ENCODE measurements at places on chromosomes 4 and X. TPM values are rescaled to one million over a fixed set of nuclear protein-coding genes. Genes with fewer than 3 reads are reported as not detected.

DNA sequence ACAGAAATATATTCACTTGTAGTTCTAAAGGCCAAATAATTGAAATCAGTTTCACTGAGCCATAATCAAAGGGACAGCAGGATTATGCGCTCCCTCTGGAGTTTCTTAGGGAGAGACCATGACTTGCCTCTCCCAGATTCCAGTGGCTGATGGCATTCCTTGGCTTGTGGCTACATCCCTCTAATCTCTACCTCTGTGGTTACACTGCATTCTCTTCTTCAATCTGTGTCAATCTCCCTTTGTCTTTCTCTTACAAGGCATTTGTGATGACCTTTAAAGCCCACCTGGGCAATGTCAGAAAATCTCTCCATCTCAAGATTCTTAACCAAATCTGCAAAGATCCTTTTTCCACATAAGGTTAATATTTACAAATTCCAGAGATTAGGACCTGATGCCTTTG lies 260.2 kb downstream of the UNC5C start:
- no peak for DNase-seq
- no peak overlapping the region for H3K27ac ChIP-seq
- H3K4me3 ChIP-seq = no peak overlapping the region
- no peaks in the 10 kb centered on the region for H3K27me3 ChIP-seq

DNA sequence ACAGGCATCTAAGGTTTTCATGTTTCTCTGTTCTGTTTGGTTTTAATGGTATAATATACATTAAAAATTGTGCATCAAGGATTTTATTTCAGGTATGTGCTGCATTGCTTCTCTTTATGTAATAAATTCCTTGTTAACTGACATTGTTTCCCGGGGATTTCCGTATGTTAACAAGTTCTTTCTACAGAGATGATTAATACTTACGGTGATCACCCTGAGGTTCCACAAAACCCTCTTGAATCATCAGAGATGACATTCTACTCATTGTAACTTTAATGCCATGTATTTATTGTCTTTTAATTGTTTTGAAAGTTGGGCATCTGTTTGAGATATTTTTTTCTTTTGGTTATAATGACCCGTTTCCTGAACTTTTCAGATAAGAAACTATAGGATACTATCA lies 37.5 kb downstream of the ARHGAP10 start:
- no peaks in the 10 kb centered on the region for H3K27me3 ChIP-seq
- H3K4me1 ChIP-seq = peaks cover 18% of the 10 kb centered on the region
- H3K27ac ChIP-seq = no peak overlapping the region
- H3K36me3 ChIP-seq = no peaks in the 10 kb centered on the region
- no peak for DNase-seq

GRCh38 chrX:136473663-136474062 lies 14.1 kb upstream of the BRS3 start:
- no peak overlapping the region for H3K4me3 ChIP-seq
- no peaks in the 10 kb centered on the region for H3K4me1 ChIP-seq
- no peaks in the 10 kb centered on the region for H3K27me3 ChIP-seq
- no peak for DNase-seq

- no peaks in the 10 kb centered on the region for H3K27me3 ChIP-seq
- no peaks in the 10 kb centered on the region for H3K36me3 ChIP-seq
- DNase-seq = peak; percentile 47
- peaks cover 8% of the 10 kb centered on the region for H3K4me1 ChIP-seq
- H3K27ac ChIP-seq = peak overlapping the region; percentile 92
These were observed 568 bp upstream of the CASP6 start for GRCh38 chr4:109703664-109704361.

GRCh38 chr4:120829113-120829831 lies 93.3 kb downstream of the PRDM5 start:
- no peak overlapping the region for H3K27ac ChIP-seq
- no peaks in the 10 kb centered on the region for H3K4me1 ChIP-seq
- no peaks in the 10 kb centered on the region for H3K27me3 ChIP-seq

- H3K27me3 ChIP-seq = no peaks in the 10 kb centered on the region
- no peak overlapping the region for H3K4me3 ChIP-seq
- no peaks in the 10 kb centered on the region for H3K4me1 ChIP-seq
- no peak for DNase-seq
These were observed 138.9 kb upstream of the INPP4B start for GRCh38 chr4:142984871-142985585.

DNA sequence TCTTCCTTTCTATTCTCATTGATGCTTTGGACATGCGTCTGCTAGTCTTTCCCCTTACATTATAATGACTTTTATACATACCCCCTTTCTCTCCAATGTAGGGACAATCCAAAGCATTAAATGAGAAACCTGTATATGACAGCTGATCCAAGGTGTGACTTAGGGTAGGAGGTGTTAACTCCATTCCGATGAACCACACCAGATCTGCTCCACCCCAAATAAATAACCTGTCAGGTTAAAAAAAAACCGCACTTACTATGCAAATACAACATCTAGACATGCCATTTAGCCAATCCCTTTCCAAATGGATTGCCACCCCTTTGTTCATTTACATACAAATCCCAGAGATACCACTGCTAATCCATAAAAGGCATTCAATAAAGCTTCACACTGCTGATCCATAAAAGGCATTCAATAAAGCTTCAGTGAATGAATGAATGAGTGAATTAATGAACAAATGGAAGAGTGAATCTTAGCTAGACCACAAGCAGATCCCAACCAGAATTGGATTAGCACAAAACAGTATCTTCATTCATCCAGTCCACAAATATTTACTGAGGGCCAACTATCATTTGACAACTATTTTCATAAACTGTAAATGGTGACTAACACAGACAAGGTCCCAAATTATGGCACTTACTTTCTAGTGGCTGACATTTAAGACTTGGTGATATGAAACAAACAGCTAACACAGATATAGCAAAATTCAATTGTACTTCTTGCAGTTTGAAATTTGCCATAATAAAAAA lies 158.9 kb upstream of the MAP3K15 start:
- no peaks in the 10 kb centered on the region for H3K36me3 ChIP-seq
- no peaks in the 10 kb centered on the region for H3K27me3 ChIP-seq
- no peak for DNase-seq
- H3K4me1 ChIP-seq = peaks cover 21% of the 10 kb centered on the region
- H3K4me3 ChIP-seq = no peak overlapping the region
- no peak overlapping the region for H3K27ac ChIP-seq

DNA sequence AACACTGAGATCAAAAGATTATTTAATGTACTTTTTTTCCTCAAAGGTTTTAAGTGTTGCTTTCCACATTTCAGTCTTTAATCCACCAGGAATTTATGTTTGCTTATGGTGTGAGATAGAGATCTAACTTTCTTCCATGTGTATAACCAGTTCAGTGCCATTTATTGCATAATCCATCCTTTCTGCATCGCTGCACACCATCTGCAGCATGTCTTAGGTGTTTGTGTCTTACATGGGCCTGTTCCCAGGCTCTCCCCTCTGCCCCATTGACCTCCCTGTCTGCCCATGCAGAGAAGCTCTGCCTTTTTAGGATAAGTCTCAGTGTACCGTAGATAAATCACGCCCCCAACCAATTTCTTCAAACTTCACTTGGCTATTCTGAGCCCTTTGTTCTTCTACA lies 30.3 kb downstream of the NSDHL start:
- DNase-seq = no peak
- no peak overlapping the region for H3K27ac ChIP-seq
- H3K4me1 ChIP-seq = no peaks in the 10 kb centered on the region
- no peak overlapping the region for H3K4me3 ChIP-seq
- H3K36me3 ChIP-seq = peaks cover 60% of the 10 kb centered on the region
- H3K27me3 ChIP-seq = no peaks in the 10 kb centered on the region

- H3K27ac ChIP-seq = no peak overlapping the region
- no peak overlapping the region for H3K4me3 ChIP-seq
- H3K27me3 ChIP-seq = no peaks in the 10 kb centered on the region
- H3K36me3 ChIP-seq = no peaks in the 10 kb centered on the region
- no peak for DNase-seq
- no peaks in the 10 kb centered on the region for H3K4me1 ChIP-seq
These were observed 10.1 kb downstream of the REELD1 start for GRCh38 chr4:146224326-146224966.

DNA sequence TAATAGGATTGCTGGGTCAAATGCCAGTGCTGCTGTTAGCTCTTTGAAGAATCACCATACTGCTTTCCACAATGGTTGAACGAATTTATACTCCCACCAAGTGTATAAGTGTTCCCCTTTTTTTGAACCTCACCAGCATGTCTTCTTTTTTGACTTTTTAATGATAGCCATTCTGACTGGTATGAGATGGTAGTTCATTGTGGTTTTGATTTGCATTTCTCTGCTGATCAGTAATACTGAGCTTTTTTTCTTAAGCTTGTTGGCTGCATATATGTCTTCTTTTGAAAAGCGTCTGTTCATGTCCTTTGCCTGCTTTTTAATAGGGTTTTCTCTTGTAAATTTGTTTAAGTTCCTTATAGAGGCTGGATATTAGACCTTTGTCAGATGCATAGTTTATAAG lies 14.8 kb downstream of the USP38 start:
- no peaks in the 10 kb centered on the region for H3K27me3 ChIP-seq
- H3K4me1 ChIP-seq = no peaks in the 10 kb centered on the region
- no peak overlapping the region for H3K27ac ChIP-seq
- no peak overlapping the region for H3K4me3 ChIP-seq
- DNase-seq = no peak
- peaks cover 86% of the 10 kb centered on the region for H3K36me3 ChIP-seq

DNA sequence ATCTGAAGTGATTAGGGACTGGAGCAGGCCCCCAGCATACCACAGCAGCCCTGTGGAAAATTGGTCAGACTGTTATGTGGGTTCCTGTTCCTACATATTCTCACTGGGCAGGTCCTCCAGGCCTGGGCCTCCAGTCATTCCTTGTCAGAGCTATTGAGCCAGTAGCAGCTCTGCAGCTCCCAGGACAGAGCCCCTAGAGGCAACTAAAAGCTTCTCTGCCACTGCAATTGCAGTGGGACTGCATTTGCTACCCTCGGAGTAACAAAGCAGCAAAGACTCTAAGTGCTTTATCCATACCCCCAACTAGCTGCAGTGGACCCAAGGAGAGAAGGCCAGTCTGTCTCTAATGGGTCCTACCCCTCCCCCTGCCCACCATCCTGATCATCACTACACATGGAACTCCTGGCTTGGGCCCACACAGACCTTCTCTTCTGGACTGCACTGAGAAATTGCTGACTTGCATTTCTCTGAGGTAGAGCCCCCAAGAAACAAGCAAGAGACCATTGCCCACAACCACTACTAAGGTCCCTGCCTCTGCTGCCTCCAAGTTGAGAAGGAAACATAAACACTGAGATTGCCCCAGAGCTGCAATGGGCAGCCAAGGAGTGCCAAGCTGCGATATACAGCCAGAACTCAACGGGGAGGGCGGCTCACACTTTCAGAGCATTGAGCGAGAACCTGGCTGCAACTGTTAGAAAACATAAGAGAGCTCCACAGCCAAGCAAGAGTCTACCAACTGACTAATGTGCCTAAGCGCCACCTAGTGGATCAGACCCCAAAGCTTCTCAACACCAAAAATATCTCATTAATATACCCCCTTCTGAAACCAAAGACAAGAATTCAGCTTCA lies 738.7 kb upstream of the NDST4 start:
- no peak overlapping the region for H3K4me3 ChIP-seq
- H3K4me1 ChIP-seq = no peaks in the 10 kb centered on the region
- no peaks in the 10 kb centered on the region for H3K27me3 ChIP-seq
- H3K27ac ChIP-seq = no peak overlapping the region
- peak; percentile 19 for DNase-seq
- no peaks in the 10 kb centered on the region for H3K36me3 ChIP-seq

GRCh38 chrX:123081776-123082175 lies 102.3 kb upstream of the GRIA3 start:
- no peak overlapping the region for H3K27ac ChIP-seq
- H3K4me1 ChIP-seq = no peaks in the 10 kb centered on the region
- no peak overlapping the region for H3K4me3 ChIP-seq
- DNase-seq = no peak

GRCh38 chr4:124203613-124204238 lies 508.8 kb downstream of the ANKRD50 start:
- H3K4me3 ChIP-seq = no peak overlapping the region
- H3K27me3 ChIP-seq = no peaks in the 10 kb centered on the region
- no peak for DNase-seq
- H3K36me3 ChIP-seq = no peaks in the 10 kb centered on the region

DNA sequence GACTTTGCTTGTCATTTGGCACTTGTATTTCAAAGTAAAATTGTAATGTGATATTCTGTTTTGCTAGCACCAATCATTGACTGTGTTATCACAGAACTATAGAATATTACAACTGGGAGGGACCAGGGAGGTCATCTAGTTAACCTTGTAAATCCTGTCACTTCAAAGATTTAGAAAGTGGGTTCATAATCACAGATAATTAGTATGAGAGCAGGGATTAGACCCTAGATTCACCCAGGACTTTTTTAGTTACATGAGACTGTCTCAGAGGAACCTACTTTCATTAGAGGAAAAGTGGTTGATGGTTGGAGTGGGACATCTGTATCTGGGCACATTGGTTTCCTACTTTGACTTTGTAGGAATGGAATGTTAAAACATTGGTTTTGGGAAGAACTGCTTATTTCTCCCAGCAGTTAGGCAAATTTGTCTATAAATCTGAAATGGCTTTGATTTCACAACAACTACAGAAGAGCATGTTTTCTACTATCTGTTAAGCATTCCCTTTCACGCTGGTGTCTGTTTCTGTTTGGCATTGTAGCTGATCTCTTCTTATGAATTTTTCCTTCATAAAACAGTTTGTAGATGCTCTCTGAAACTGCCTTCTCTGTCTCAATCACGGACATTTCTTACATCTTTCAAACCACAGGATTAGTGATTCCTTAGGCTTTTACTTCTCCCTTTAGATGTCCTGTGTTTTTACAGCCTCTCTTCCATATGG lies 144.1 kb downstream of the DIPK2B start:
- no peak overlapping the region for H3K4me3 ChIP-seq
- H3K27me3 ChIP-seq = no peaks in the 10 kb centered on the region
- no peak overlapping the region for H3K27ac ChIP-seq

DNA sequence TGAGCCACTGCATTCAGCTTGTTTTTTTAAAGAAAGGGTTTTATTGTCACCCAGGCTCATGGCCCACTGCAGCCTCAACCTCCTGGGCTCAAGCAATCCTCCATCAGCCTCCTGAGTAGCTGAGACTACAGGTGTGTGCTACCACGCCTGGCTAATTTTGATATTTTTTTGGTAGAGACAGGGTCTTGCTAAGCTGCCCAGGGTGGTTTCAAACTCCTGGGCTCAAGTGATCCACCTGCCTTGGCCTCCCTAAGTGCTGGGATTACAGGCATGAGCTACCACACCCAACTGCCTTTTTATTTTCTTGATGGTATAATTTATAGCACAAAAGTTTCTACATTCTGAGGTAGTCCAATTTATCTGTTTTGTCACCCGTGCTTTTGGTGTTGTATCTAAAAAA lies 38.9 kb downstream of the SAT1 start:
- no peak overlapping the region for H3K27ac ChIP-seq
- no peaks in the 10 kb centered on the region for H3K36me3 ChIP-seq
- DNase-seq = no peak
- H3K4me3 ChIP-seq = no peak overlapping the region

GRCh38 chr4:84677995-84678394 lies 95.1 kb downstream of the CDS1 start:
- peaks cover 100% of the 10 kb centered on the region for H3K36me3 ChIP-seq
- no peak overlapping the region for H3K27ac ChIP-seq

GLOD5 gene
- total RNA-seq = 0.84 TPM

ABCB7 gene
- total RNA-seq = 22.5 TPM

DDX53 gene
- not detected for total RNA-seq

ABCG2 gene
- total RNA-seq = 5.1 TPM

SLC10A4 gene
- 0.73 TPM for total RNA-seq

SHROOM4 gene
- 23.0 TPM for total RNA-seq

IGFBP7 gene
- 438 TPM for total RNA-seq

SLC4A4 gene
- 17.0 TPM for total RNA-seq
